ENCODE measurements at places on chromosomes 7 and 10. TPM values are rescaled to one million over a fixed set of nuclear protein-coding genes. Genes with fewer than 3 reads are reported as not detected.

- H3K27ac ChIP-seq: no peak overlapping the region
- peaks cover 15% of the 10 kb centered on the region for H3K36me3 ChIP-seq
- no peaks in the 10 kb centered on the region for H3K27me3 ChIP-seq
- no peak for DNase-seq
Observed at GRCh38 chr10:7274293-7274692, 136.5 kb downstream of the SFMBT2 start.

GRCh38 chr10:16442914-16443313, 6.1 kb downstream of the PTER start:
- no peaks in the 10 kb centered on the region for H3K27me3 ChIP-seq
- peaks cover 19% of the 10 kb centered on the region for H3K4me1 ChIP-seq
- peaks cover 2% of the 10 kb centered on the region for H3K36me3 ChIP-seq
- no peak overlapping the region for H3K4me3 ChIP-seq
- no peak for DNase-seq

DNA sequence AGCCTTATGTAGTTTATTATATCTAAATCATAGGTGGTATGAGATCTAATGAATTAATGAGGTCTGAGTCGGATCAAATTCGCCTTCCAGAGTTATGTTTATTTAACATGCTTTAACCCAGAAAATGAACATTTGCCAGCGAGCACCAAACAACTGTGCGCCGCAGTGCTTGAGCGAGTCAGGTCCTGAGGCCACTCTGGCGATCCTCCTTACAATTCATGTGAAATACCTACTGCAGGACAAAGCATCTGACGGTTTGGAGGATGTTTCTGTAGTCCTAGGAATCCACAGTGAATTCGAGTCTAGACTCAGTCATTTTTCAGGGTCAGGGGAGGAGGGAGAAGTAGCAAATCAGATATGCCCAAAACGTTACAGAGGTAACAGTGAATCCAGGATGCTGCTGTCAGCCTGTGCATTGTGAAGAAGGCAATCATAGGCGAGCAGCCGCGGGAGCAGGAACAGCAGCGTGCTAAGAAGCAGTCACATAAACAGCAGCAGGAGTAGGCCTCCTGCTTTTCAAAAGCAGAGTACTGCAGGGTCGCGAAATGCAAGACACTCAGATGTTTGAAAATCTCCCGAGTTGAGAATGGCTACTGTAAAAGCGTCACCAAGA, 120.2 kb downstream of the CACNB2 start:
- H3K4me3 ChIP-seq: no peak overlapping the region
- no peaks in the 10 kb centered on the region for H3K4me1 ChIP-seq
- no peaks in the 10 kb centered on the region for H3K27me3 ChIP-seq
- no peaks in the 10 kb centered on the region for H3K36me3 ChIP-seq
- no peak for DNase-seq

- H3K4me1 ChIP-seq: peaks cover 16% of the 10 kb centered on the region
- H3K36me3 ChIP-seq: no peaks in the 10 kb centered on the region
- DNase-seq: peak; percentile 28
- H3K27me3 ChIP-seq: no peaks in the 10 kb centered on the region
Observed at GRCh38 chr10:8069108-8069507, 14.6 kb downstream of the GATA3 start.

- H3K27me3 ChIP-seq: no peaks in the 10 kb centered on the region
- H3K36me3 ChIP-seq: no peaks in the 10 kb centered on the region
- no peak overlapping the region for H3K4me3 ChIP-seq
- no peaks in the 10 kb centered on the region for H3K4me1 ChIP-seq
Observed at GRCh38 chr7:38681882-38682281, 50.7 kb upstream of the AMPH start.

DNA sequence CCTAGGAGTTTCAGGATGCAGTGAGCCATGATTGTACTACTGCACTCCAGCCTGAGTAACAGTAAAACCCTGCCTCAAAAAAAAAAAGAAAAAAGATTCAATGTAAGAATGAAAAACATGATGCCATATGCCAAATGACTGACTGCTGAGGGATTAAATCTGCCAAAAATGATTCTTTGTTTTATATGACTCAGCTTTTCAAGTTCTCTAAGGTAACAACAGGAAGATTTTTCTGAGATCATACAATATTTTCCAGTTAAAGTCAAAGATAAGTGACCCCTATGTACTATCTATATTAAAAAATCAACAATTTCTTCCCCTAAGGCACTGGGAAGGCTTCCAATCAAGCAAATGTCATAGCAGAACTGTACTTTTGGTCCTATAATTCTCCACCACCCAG, 271.2 kb upstream of the IMMP2L start:
- H3K27ac ChIP-seq: no peak overlapping the region
- H3K4me1 ChIP-seq: no peaks in the 10 kb centered on the region
- no peak overlapping the region for H3K4me3 ChIP-seq
- H3K36me3 ChIP-seq: no peaks in the 10 kb centered on the region
- H3K27me3 ChIP-seq: no peaks in the 10 kb centered on the region
- DNase-seq: no peak

GRCh38 chr10:6171881-6172695, 30.6 kb upstream of the PFKFB3 start:
- H3K36me3 ChIP-seq: peaks cover 7% of the 10 kb centered on the region
- H3K4me1 ChIP-seq: peaks cover 7% of the 10 kb centered on the region
- peak overlapping the region; percentile 33 for H3K27ac ChIP-seq
- DNase-seq: peak; percentile 24
- no peaks in the 10 kb centered on the region for H3K27me3 ChIP-seq

- peaks cover 4% of the 10 kb centered on the region for H3K4me1 ChIP-seq
- DNase-seq: no peak
- no peak overlapping the region for H3K4me3 ChIP-seq
- H3K27ac ChIP-seq: no peak overlapping the region
Observed at GRCh38 chr10:124532106-124532641, 70.6 kb downstream of the LHPP start.

The FAM200A gene
- 4.1 TPM for total RNA-seq

The GNAT3 gene
- 5.8 TPM for total RNA-seq

The OR2A42 gene
- not detected for total RNA-seq

The ACHE gene
- 5.1 TPM for total RNA-seq
